NCI-H2081 treated with DMSO at 0.1 percent for 48 hours (cell line): ENCODE measurements at places on chromosomes 1 and 21.

DNA sequence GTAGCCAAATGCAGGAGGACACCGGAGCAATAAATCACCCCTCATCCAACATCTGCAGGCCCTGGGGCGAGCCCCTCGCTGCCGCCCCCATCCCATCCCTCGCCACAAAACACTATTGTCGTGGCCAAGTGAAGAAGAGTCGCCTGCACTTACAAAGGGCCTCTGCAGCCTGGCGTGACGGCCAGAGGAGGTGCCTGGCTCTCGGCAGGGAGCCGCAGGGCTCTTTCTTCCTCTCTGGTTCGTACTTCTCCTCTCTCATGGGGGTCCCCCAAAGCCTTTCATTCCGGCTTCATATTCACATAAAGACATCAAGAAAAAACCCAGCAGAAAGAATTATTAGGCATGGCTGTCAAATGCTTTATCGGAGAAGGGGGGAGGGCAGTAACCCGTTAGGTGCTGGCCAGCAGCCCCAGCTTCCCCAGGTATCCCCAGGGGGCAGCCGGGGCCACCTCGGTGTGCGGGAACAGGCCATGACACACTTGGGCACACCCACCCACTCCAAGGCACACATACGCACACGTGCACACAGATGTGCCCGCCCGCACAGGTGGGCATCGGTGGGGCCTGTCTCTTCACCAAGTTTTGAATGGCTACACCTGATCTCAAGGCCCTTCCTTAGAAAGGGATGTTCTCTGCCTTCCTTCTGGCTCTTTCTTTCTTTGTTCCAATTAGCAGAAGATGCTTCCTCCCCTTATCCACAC, 149.1 kb downstream of the PRDM16 start:
- no peak for DNase-seq

DNA sequence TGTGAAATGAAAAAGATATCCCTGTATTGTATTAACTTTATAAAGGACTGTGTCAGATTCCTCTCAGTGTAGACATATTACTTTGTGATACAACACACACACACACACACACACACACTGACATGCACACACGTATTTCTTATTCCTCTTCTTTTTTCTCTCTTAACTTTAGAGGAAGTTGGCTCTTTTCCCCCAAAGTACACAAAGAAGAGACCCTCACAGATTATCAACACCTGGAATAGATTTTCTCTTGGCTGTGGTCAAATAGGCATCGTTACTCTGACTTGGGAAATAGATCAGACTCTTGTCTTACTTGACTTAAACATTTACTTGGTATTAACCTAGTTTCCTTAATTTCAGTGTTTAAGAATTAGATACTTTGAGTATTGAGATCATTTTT, 792.8 kb downstream of the ADGRL2 start:
- no peak for DNase-seq

DNA sequence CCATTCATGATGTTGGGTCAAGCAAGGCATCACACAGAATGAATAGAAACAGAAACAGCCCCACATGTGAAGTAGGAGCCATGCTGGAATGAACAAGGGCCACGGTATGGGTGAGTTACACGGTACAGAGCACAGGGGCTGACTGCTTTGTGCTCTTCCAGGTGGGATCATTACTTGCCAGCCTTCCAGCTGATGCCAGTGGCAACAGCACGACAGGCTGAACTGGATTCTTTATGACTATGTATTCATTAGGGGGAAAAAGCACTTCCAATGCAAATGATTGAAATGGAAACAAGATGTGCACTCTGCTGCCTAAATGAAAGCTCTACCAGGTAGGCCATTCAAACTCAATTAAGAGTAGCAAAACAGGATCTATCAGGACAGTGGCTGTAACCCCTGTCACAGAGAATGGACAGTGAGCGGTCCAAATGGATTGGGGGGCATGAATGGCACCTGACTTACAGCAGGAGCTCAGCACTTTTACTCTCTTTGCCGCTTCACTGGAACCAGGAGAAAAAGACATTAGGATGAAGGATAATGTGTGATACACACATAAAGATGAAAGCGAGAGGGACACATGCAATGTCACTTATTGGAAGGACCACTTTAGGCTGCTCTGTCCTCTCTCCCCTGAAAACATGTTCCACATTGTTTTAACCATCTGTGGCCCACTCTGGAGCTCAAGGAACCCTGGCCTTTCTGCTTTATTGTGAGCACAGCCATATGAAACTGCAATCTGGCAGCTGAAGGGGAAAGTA, 23.4 kb upstream of the IRF2BP2 start:
- DNase-seq: no peak

DNA sequence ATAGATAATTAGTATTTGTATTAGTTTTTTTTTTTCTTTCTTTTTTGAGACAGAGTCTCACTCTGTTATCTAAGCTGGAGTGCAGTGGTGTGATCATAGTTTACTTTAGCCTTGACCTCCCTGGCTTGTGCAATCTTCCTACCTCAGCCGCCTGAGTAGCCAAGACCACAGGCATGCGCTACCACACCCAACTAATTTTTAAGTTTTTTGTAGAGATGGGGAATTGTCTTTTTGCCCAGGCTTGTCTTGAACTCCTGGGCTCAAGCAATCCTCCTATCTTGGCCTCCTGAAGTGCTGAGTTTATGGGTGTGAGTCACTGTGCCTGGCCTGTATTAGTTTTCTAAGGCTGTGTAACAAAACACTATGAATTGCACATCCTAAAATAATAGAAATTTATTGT, 58.3 kb downstream of the MSH4 start:
- DNase-seq: no peak

DNA sequence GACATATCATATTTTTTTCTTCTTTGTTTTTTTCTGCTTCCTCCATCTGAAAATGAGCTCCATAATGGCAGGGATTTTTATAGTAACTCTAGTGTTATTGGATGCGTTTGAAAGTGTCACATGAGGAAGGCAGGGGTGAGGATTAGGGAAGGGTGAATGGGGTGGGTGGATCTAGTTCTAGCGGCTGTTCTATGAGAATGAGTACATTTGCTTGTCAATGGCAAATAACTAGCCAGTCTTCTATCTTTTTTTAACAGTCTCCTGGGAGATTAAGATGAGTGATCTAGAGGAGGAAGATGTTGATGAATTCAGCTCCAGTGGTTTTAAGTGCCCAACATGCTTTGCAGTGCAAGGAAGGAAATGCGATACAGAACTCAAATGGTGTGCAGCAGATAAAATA, 5.8 kb downstream of the OR14I1 start:
- DNase-seq: no peak

DNA sequence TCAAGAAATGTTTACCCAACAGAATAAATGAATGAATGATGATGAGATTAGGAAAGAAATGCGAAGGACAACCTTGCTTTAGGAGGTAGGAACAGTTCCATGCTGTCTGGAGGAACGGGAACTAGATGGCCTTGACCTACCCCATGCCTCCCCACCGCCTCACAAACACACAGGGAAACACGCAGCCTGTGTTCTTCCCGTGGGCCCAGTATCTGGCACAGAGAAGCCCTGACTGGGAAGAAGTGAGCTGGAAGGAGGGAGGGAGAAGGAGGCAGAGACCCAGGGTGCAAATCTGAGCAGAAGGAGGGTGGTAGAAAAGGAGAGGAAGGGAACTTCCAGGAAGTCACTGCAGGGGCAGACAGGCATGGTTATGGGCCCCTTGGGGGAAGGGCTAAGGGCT, 3.5 kb upstream of the ADORA1 start:
- no peak for DNase-seq

- no peak for DNase-seq
Observed at GRCh38 chr21:46002841-46003574, 21.4 kb downstream of the COL6A1 start.

DNA sequence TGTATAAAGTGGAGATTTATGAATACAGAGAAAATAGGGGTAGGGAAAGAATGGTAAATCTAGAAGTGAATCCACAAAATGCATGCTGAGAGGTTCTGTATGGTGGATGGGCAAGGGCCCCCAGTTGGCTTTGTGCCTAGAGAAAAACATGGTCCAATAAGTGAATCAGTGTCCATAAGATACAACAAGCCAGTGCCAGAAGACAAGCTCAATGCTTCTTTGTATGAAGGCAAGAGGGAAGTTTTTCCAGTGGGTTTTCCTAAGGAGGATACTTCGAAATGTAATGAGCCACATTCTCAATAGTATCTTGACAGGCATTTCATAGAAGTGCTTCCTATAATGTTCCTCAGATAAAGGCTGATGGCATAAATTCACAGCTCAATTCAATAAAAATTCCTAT, 169.4 kb upstream of the HMCN1 start:
- DNase-seq: no peak

GRCh38 chr1:246798606-246799496, 74.6 kb downstream of the SCCPDH start:
- DNase-seq: no peak

GRCh38 chr1:227378871-227379554, 60.7 kb upstream of the CDC42BPA start:
- DNase-seq: no peak

DNA sequence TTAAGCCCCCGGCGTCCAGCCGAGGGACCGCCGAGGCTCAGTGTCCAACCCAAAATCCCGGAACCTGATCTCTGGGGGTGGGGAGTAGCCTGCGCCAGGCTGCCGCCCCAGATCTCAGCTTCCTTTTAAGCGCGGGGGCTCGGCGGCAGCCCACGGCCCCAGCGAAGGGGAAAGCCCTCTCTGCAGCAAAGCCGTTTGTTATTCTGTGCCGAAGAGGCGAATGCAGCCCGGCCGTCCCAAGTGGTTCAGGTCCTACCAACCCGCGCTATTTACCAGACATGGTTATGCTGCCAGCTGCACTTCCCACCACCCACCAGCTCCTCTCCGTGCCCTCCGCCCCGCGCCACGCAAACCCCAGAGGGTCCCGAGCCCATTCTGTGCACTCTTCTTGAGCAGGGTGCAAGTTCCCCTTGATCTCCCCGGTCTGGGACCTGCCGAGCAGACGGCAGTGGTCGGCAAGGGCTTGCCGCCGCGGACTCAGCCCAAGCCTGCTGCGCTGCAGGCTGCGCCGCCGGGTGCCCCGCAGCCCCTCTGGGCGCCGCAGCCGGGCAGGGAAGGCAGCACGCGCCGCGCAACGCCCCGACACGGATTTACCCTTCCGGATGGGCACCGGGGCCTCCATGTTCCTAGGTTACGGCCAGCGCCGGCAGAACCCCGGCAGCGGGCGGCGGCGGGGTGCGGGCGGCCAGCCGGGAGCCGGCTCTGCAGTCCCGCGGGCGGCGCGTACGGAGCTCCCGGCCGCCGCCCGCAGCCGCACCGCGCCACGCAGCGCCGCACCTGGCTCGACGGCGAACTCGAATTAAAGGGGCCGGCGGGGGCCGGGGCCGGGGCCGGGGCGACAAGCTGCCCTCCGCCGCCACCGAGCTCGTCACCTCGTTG, 738 bp upstream of the KCNA2 start:
- DNase-seq: no peak

DNA sequence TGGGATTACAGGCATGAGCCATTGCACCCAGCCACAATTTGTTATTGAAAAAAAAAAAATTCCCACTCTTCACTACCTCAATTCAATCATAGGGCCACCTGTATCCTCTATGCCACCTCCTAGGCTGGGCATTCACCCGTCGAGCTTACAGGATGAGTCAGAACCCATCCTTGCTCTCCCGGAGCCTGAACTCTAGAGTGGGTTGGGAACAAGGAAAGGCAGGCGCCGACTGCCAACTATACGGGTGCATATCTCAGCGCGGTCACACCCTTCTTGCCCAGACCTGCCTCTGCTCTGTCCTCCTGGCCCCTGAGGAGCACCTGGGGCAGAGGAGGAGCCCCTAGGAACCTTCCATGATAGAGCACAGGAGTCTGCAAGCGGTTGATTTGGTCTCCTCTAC, 21.4 kb upstream of the LBR start:
- DNase-seq: no peak

DNA sequence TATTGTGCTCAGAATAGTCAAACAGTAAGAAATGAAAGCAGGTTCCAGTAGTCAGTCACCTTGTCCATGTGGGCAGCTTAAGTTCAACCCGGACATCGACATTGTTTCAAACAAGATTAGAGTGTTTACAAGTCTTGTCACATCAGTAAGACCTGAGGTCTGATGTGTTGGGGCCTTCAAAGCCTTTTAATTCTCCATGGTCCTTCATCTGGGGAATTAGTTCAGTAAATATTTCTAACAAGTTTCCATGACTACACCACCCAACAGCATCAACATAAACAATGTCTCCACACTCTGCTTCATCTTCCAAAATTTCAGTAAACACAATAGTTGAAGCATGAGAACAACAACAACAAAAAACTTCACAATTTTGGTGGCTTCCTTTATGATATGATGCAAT, 15.1 kb upstream of the ADORA1 start:
- no peak for DNase-seq

- no peak for DNase-seq
Observed at GRCh38 chr1:7432102-7432899, 338.8 kb upstream of the VAMP3 start.

DNA sequence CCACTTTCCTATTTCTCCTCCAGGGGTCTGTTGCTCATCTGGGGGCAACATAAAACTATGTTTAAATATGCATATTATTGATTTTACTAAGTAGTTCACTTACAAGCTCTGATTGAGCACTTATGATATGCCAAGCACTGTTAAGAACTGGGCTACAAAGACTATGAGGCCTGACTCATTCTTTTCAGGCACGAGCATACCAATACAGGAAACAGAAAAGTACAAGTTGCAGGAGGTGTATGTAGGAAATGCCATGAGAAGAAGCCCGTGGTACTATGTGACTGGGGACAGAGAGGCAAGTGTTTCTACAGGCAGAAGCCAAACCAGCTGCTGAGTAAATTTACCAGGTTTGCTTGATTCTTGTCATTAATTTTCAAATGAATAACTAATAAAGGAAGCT, 120.4 kb upstream of the PTGFR start:
- no peak for DNase-seq

GRCh38 chr1:42183957-42184268, 19.4 kb upstream of the GUCA2A start:
- DNase-seq: no peak

GRCh38 chr1:170765712-170766330, 101.9 kb downstream of the PRRX1 start:
- DNase-seq: no peak

GRCh38 chr1:55426619-55427018, 211.5 kb upstream of the USP24 start:
- DNase-seq: no peak

DNA sequence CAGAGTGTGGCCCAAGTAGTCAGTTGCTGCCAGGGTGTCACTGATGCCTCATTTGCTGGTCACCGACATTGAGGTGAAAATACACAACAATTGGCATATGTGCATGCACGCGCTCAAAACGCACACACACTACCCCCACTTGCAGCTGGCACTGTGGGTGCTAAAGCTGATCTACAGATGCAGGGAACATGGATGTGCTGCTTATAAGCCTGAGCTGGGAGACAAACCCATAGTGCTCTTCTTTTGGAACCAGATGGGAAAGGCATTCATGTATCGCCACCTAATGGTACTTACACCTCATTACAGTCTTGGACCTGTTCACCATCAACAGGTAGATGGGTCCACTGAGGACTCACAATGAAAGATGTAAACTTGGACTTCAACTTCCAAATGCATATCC, 70.3 kb upstream of the CAMK1G start:
- no peak for DNase-seq
